ENCODE measurements at places on chromosomes 3 and 15. TPM values are rescaled to one million over a fixed set of nuclear protein-coding genes. Genes with fewer than 3 reads are reported as not detected.

Gene CEP19
- 1.6 TPM for total RNA-seq

Gene CNTN4
- 3.0 TPM for total RNA-seq

Gene TP63
- 0.15 TPM for total RNA-seq

Gene EBLN2
- total RNA-seq, result 14.9 TPM

Gene CHRM5
- total RNA-seq, result not detected

DNA sequence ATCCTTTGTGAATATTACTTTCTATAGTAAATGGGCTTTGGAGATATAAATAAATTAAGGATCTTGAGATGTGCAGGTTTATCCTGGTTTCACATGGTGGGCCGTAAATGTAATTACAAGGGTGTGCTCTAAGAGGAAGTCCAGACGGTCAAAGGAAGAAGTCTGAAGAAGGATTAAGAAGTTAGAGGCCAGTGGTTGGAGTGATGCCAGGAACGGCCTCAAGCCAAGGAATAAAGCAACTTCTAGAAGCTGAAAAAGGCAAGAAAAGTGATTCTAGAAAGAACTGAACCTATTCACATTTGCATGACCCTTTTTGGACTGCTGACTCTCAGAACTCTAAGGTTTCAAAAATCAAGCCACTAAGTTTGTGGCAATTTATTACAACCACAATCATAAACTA lies 981.3 kb upstream of the ALCAM start:
- DNase-seq, result no peak
- H3K36me3 ChIP-seq, result no peaks in the 10 kb centered on the region
- no peak overlapping the region for H3K4me3 ChIP-seq
- no peaks in the 10 kb centered on the region for H3K4me1 ChIP-seq

- peaks cover 2% of the 10 kb centered on the region for H3K4me1 ChIP-seq
- no peak for DNase-seq
- H3K27ac ChIP-seq, result no peak overlapping the region
- H3K27me3 ChIP-seq, result no peaks in the 10 kb centered on the region
- H3K4me3 ChIP-seq, result no peak overlapping the region
- H3K36me3 ChIP-seq, result no peaks in the 10 kb centered on the region
Measured at GRCh38 chr3:46130631-46131310, 77.3 kb downstream of the CCR1 start.

DNA sequence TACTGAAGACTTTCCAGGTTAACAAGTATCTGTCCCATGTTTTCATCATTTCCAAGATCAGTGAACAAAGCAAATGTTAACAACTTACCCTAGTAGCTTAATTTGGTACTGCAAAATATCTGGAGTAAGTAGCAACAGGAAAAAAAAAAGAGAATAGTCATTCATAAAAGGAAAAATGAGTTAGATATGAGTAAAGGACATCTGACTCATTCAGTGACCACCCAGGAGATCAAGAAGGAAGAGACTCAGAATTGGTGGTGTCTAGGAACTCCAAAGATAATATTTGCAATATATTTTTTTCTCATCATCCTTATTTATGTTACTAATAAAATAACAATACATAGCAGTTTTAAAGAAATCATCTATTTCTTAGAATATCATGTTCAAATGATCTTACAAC lies 253.8 kb upstream of the COL8A1 start:
- no peak overlapping the region for H3K27ac ChIP-seq
- H3K27me3 ChIP-seq, result no peaks in the 10 kb centered on the region
- no peaks in the 10 kb centered on the region for H3K36me3 ChIP-seq
- H3K4me1 ChIP-seq, result no peaks in the 10 kb centered on the region
- DNase-seq, result no peak

DNA sequence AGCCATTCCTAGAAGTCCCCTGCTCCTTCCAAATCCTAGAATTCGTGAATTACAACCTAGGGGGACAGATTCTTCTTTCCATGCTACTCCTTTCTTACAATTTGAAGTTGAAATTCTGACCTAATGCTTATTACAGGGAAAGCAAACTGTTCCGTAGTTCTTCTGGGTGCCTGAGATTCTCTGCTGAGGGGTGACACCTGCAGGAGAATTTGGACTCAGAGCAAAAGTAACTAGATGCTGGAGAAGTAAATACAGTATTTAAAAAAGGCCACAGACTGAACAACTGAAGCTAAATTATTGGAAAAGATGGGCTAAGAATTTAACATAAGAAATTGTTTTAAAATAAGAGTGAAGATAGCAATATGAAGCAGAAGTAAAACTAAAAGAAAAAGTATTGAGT lies 37.9 kb downstream of the ACAD9 start:
- no peaks in the 10 kb centered on the region for H3K27me3 ChIP-seq
- H3K36me3 ChIP-seq, result no peaks in the 10 kb centered on the region
- no peak for DNase-seq
- H3K4me1 ChIP-seq, result no peaks in the 10 kb centered on the region

DNA sequence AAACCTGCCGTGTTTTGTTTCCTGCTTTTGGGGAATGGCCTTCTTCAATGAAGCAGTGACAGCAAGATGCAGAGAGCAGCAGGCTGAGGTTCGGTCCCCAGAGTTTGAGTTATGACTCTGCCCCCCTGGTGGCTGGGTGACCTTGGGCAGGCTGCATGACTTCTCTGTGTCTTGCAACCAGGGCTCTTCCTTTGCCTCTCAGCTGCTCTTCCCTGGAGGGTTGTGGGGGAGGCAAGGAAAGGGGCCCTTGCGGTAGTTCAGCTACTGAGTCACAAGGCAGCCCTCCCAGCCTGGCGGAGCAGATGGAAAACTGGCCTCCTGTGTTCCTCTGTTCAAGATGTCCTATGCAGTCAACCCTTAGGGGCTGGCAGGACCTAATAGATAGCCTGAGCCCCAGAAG lies 17.1 kb downstream of the CTXND1 start:
- no peaks in the 10 kb centered on the region for H3K27me3 ChIP-seq
- no peak for DNase-seq
- H3K27ac ChIP-seq, result no peak overlapping the region
- H3K36me3 ChIP-seq, result no peaks in the 10 kb centered on the region

DNA sequence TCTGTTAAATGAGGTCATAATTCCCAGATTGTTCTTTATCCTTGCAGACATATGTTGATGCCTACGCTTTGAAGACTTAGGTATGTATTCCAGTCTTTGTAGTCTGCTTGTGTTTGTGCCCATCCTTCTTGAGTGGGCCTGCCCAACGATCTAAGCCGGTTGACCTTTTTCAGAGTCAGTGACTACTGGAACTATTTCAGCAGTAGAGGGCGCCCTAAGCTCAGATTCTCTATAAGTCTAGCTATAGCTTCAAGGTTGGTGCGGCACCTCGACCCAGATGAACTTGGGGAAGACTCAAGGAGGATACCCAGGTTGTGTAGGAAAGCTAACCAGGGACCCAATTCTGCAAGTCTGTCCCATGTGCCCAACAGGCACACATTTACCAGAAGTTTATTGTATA lies 228.8 kb upstream of the PPP2R3A start:
- no peak overlapping the region for H3K4me3 ChIP-seq
- H3K36me3 ChIP-seq, result no peaks in the 10 kb centered on the region
- no peak for DNase-seq
- H3K27me3 ChIP-seq, result no peaks in the 10 kb centered on the region

- H3K4me3 ChIP-seq, result no peak overlapping the region
- DNase-seq, result no peak
- H3K4me1 ChIP-seq, result no peaks in the 10 kb centered on the region
- no peaks in the 10 kb centered on the region for H3K27me3 ChIP-seq
Measured at GRCh38 chr3:152443212-152444023, 174.7 kb downstream of the MBNL1 start.

- no peaks in the 10 kb centered on the region for H3K27me3 ChIP-seq
- no peak overlapping the region for H3K27ac ChIP-seq
- H3K4me1 ChIP-seq, result no peaks in the 10 kb centered on the region
- DNase-seq, result no peak
- no peaks in the 10 kb centered on the region for H3K36me3 ChIP-seq
Measured at GRCh38 chr3:189734061-189734460, 102.9 kb downstream of the TP63 start.

- no peaks in the 10 kb centered on the region for H3K4me1 ChIP-seq
- no peak overlapping the region for H3K27ac ChIP-seq
- no peaks in the 10 kb centered on the region for H3K36me3 ChIP-seq
- no peak for DNase-seq
Measured at GRCh38 chr15:26702381-26702780, 70.5 kb downstream of the GABRB3 start.

DNA sequence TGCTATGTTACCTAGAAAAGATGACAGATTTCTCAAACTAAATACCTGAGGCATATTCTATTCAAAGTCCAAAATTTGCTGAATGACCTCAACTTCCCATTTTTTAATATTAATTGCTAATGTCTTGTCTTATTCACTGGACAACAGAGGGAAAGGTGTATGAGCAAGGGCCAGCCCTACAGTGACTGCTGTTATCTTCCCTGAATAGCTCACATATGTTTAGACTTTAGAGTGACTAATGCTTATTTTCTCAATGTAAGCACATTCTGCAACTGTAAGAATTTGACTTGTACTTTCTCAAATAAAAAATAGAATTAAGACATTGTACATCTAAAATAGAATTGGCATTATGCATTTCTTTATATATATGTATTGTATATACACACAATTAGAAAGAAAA lies 26.5 kb upstream of the AADACL2 start:
- H3K36me3 ChIP-seq, result no peaks in the 10 kb centered on the region
- no peak overlapping the region for H3K4me3 ChIP-seq
- DNase-seq, result no peak
- H3K4me1 ChIP-seq, result no peaks in the 10 kb centered on the region
- H3K27ac ChIP-seq, result no peak overlapping the region

GRCh38 chr15:76058714-76059319 lies 968 bp upstream of the TMEM266 start:
- H3K27ac ChIP-seq, result no peak overlapping the region
- H3K27me3 ChIP-seq, result no peaks in the 10 kb centered on the region

GRCh38 chr3:195060531-195061291 lies 210.2 kb downstream of the XXYLT1 start:
- no peak overlapping the region for H3K27ac ChIP-seq
- DNase-seq, result no peak
- no peaks in the 10 kb centered on the region for H3K27me3 ChIP-seq
- no peaks in the 10 kb centered on the region for H3K4me1 ChIP-seq
- no peaks in the 10 kb centered on the region for H3K36me3 ChIP-seq

- H3K4me3 ChIP-seq, result no peak overlapping the region
- H3K27me3 ChIP-seq, result no peaks in the 10 kb centered on the region
- H3K36me3 ChIP-seq, result no peaks in the 10 kb centered on the region
- H3K4me1 ChIP-seq, result no peaks in the 10 kb centered on the region
Measured at GRCh38 chr15:72813345-72814004, 29.9 kb upstream of the ADPGK start.

DNA sequence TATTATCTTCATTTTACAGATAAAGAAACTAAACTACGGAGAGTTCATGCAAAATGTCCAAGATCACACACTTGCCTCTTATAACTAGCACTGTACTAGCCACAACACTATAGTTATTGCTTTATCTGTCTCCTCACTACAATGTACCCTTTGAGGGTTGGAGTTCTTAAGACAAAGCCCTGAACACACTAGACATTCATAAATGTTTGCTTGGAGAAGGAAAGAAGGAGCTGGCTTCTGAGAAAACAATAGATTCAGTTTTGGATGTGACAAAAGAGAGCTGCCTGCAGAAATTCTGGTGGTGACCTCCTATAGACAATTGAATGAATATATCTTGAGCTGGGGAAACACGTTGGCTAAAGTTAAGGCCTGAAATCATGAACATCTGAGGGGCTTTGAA lies 169.9 kb upstream of the ARHGEF26 start:
- H3K4me3 ChIP-seq, result no peak overlapping the region
- no peak for DNase-seq
- H3K27ac ChIP-seq, result no peak overlapping the region
- no peaks in the 10 kb centered on the region for H3K4me1 ChIP-seq
- H3K27me3 ChIP-seq, result no peaks in the 10 kb centered on the region

- H3K4me3 ChIP-seq, result no peak overlapping the region
- DNase-seq, result no peak
- H3K36me3 ChIP-seq, result no peaks in the 10 kb centered on the region
- no peak overlapping the region for H3K27ac ChIP-seq
Measured at GRCh38 chr3:79887213-79887612, 119.4 kb upstream of the ROBO1 start.

DNA sequence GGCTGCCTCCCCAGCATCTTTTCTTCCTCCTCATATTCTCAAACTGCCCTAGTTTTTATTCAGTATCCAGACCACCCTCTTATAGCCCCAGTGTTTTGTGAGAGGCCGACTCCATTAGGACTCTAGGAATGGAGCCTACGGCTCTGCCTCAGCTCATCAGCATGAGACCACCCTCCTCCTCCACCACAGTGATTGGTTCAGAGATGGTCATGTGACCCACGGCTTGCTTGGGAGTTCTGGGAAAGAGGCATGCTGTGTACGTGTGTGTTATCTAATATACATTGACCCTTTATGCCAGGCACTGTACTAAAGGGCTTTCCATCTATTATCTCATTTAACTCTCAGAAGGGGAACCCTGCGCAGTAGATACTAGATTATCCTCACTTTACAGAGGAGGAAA lies 17.8 kb upstream of the CMTM7 start:
- H3K27ac ChIP-seq, result no peak overlapping the region
- no peaks in the 10 kb centered on the region for H3K36me3 ChIP-seq
- DNase-seq, result no peak
- H3K4me1 ChIP-seq, result no peaks in the 10 kb centered on the region

GRCh38 chr3:172580680-172581401 lies 57.6 kb upstream of the TNFSF10 start:
- DNase-seq, result no peak
- no peak overlapping the region for H3K27ac ChIP-seq
- H3K27me3 ChIP-seq, result no peaks in the 10 kb centered on the region
- H3K4me1 ChIP-seq, result no peaks in the 10 kb centered on the region
- H3K4me3 ChIP-seq, result no peak overlapping the region

DNA sequence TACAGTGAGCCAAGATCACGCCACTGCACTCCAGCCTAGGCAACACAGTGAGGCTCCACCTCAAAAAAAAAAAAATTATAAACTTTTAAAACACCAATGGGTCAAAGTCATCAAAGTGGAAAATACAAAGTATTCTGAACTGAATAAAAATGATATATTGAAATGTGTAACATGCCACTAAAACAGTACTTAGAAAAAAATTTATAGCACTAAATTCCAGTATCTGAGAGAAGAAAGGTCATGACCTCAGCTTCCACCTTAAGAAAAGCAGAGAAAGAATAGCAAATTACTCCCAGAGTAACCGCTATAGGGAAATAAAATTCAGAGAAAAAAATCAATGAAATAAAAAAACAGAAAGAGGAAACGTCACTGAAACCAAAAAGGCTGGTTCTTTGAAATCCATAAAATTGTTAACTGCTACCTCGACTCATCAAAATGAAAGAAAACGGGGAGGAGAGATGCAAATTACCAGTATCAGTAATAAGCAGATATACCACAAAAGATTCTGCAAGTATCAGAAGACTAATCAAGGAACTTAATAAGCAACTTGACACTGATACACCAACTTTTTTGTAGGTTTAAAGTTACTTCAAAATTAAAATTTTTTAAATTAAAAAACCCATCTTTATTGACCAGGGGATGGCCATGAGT lies 20.8 kb downstream of the ATP13A3 start:
- DNase-seq, result no peak
- no peaks in the 10 kb centered on the region for H3K27me3 ChIP-seq
- no peak overlapping the region for H3K27ac ChIP-seq
- no peak overlapping the region for H3K4me3 ChIP-seq
- peaks cover 4% of the 10 kb centered on the region for H3K4me1 ChIP-seq
- no peaks in the 10 kb centered on the region for H3K36me3 ChIP-seq

- no peak overlapping the region for H3K27ac ChIP-seq
- no peak for DNase-seq
Measured at GRCh38 chr15:96421178-96421601, 90.7 kb downstream of the NR2F2 start.
